ENCODE measurements at places on chromosomes 3 and 15.

DNA sequence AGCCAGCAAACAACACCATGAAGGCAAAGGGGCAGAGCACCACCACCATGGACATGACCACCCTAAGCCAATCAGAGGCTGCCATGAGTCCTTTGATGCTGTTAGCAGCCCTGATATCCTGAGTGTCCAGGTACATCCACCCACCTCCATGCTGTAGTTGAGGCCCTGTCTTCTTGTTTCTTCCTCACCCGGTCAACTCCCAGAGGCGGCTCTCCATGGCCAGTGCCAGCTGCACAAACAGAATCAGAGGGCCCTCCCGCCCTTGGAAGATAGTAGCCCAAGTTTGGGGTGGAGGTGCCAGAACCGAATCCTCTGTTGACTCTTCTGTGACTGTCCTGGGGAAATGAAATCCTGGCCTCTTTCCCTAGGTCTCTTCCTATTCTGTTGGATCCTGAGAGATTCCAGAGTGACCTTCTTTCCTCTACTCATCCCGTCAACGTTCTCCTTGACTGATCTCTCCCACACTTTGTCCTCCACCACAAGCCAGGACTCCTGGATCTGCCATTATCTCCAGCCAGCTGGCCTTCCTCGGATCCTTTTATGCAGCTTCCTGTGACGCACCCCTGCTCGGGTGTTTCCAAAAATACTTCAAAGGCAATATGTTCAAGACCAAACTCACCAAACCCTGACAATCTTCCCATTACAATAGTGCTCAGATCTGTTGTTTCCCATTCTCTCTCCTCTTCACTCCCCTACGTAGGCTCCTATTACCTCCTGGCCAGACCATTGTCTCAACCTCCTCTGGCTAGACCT lies 45.4 kb upstream of the DLG1 start:
- DNase-seq = no peak

DNA sequence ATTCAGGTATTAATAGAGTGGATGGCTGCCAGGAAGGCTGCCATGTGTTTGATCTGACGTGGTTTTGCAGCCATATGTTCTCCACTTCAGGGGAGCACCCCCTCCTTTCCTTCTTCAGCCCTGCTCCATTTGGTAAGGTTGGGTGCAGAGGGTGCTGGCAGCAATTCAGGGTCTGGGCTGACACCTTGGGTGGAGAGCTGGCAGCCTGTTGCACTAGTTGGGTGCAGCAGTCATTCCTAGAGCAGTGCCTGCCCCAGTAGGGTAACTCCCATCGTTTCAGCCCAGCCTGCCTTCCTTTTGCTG lies 1.5 kb downstream of the TYRO3 start:
- no peak for DNase-seq

- DNase-seq = peak; percentile 56
These were observed 34.4 kb downstream of the PAQR9 start for GRCh38 chr3:142929109-142929508.

- no peak for DNase-seq
These were observed 16.0 kb downstream of the MAP4 start for GRCh38 chr3:48000212-48000611.

DNA sequence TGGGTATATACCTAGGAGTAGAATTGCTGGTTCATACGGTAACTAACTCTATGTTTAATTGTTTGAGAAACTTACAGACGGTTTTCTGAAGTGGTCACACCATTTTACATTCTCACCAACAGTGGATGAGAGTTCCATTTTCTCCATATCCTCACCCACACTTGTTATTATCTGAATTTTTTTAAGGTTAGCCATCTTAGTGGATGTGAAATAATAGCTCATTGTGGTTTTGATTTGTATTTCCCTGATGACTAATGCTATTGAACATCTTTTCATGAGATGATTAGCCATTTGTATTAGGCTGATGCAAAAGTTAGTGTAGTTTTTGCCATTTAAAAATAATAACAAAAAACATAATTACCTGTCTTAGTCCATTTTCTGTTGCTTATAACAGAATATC lies 18.6 kb downstream of the CSTA start:
- no peak for DNase-seq

DNA sequence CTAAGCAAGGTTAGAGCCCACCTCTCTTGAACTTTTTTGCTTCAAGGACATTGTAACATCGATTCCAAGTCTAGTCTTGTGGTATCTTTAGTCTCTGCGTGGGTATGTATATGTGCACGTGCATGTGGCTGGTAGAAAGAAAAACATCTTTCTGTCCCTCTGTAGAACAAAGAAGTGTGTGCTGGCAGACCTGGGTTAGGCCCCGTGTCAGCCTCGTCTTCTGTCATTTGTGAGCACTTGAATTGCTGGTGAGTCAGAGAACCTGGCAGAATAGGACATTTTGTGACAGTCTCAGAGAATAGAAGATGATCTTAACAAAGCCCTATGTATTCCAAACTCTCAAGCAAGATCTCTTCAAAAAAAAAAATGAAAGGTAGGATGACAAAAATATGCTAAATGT lies 102.2 kb upstream of the ATP10A start:
- no peak for DNase-seq

- DNase-seq = no peak
These were observed 32.7 kb downstream of the LRRFIP2 start for GRCh38 chr3:37141676-37142075.

DNA sequence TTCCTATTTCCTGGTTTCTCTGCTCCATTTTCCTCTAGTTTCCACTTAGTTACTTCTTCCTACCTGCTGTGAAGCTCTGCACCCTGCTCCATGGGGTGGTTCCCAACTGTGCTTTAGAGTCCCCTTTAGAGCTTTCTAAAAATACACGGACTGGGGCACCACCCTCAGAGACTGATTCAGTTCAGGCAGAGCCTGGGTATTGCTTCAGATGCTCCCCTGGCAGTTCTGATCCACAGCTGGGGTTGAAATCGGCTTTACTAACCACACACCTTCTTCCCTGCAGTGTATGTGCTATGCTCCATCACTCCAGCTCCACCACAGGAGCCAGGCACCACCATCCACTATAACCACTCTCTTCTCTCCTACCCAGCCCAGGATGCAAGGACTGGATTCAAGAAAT lies 12.6 kb downstream of the ANP32A start:
- no peak for DNase-seq

DNA sequence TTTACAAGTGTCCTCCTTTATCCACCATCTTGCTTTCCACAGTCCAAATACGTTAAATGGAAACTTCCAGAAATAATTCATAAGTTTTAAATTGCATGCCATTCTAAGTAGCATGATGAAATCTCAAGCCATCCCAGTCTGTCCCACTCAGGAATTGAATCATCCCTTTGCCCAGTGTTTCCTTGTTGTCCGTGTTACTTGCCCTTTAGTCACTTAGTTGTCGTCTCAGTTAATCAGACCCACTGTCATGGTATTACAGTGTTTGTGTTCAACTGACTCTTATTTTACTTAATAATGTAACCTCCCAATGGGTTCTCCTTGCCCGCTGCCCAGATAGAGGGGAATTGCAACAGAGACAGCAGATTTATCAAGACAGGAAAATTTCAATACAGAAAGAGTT lies 77.6 kb upstream of the NDN start:
- DNase-seq = no peak

DNA sequence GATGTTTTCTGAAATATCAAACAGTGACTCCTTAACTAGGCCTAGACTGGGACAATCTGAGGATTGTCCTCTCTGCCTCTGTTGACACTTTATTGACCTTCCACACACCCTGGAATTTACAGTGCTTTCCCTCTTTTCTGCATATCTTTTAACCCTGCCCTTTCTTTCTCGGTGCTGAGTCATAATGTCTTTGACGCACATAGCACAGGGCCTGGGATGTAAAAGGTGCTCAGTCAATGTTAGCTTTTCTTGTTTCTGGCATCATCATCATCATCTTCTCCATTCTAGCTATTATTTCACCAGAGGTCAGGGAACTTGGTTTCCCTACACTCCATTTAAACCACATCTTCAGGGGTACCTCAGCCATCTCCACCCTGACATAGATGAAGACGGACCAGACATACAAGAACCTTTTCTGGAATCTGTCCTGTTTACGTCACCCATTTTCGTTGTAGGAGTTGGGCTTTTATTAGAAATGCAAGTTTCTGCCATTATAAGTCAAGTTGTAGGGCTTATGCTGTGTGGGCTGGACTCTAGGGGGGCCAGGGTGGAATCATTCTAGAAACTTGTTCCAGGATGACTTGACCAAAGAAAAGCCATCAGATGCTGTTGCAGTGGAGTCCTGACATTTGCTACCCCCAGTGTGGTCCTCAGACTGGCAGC lies 46.6 kb downstream of the ZBTB38 start:
- DNase-seq = no peak
